Central memory CD4-positive, alpha-beta T cell (primary cell): ENCODE measurements at places on chromosomes 1 and 21.

- no peak for DNase-seq
Measured at GRCh38 chr1:234942879-234943506, 185.6 kb downstream of the TOMM20 start.

DNA sequence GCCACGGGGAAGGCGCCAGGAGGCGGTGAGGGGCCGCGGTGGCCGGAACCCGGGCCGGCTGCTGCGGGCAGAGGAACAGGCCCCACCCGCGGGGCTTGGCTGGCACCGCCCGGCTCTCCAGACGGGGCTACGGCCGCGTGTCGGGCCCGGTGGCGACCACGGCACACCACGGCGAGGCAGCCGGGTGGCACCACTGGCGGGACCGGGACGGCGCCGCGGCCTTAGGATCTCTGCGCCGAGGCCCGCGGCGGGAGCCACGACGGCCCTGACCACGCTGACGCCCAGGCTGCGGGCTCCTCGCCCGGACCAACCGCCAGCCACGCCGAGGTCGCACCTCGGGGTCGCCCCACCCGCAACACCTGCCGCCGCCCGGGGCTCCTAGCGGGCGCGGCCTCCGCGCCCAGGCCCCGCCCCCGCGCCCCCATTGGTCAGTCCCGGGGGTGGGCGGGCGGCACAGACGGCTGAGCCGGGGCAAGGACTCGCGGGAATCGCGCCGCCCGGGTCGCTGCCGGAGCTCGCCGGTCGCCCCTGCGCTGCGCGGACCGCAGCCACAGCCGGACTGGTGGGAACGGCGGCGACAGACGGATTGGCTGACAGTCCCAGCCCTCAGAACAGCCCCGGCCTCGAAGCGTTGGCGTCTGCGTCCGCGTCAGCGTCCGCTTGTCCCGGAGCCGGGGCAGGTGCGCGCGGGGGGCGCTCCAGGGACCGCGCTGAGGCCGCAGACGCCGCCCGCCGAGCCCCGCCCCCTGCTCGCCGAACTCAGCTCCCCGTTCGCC is at the start of gene BMP8A:
Gene BMP8A, plus strand, starts transcription at position 491 of the 776 bp plus-strand sequence. CDS start 356 bp downstream, outside the sequence.
- peak; percentile 71 for DNase-seq

- no peak for DNase-seq
Measured at GRCh38 chr1:211753649-211754251, 76.8 kb downstream of the LPGAT1 start.

DNA sequence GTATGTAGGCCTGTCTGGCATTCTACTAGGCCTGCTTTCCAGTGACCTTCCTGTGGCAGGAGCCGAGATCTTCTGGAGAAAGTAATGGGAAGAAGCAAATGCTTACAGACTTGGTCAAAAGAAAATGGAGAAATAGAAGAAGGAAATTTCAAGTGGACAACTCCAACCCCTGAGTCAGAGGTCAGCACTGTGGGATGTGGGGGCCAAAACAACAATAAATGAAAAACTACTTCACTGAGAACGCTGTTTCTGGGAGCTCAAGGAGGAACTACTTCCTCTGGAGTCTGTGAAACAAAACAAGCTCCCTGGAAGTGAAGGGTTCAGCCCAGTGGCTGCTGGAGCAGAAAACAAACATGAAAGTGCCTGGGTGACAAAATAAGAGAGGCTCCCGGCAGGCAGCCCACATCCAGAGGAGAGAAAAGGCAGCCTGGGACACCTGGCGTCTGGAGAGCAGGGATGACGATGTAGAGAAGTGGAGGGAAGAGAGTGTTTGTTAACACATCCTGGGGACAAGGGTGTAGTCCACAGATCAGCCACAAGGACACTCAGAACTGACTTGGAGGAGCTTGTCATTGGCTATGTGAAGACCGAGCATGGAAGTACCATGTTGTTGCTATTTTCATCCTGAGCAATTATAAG is 355.2 kb downstream of the SMYD3 start:
- no peak for DNase-seq

GRCh38 chr1:28579401-28579800 is 12.7 kb upstream of the RAB42 start:
- no peak for DNase-seq

DNA sequence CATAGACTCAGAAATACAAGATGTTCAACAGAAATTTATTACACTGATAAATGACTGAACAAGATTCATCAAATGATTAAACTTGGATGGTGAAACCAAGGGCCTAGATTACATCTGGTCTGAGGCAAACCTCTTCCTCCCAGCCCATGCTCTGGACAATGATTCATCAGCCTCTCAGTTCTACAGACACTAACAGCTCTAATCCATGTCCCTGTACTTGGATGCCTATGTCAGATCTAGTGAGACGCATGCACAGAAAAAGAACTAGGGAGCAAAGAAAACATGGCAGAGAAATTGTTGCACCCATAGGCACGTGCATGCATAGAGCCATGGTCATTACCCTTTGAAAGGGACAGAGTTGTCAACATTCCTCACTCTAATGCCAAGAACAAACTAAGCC is 250.1 kb downstream of the KCNH1 start:
- DNase-seq = no peak

DNA sequence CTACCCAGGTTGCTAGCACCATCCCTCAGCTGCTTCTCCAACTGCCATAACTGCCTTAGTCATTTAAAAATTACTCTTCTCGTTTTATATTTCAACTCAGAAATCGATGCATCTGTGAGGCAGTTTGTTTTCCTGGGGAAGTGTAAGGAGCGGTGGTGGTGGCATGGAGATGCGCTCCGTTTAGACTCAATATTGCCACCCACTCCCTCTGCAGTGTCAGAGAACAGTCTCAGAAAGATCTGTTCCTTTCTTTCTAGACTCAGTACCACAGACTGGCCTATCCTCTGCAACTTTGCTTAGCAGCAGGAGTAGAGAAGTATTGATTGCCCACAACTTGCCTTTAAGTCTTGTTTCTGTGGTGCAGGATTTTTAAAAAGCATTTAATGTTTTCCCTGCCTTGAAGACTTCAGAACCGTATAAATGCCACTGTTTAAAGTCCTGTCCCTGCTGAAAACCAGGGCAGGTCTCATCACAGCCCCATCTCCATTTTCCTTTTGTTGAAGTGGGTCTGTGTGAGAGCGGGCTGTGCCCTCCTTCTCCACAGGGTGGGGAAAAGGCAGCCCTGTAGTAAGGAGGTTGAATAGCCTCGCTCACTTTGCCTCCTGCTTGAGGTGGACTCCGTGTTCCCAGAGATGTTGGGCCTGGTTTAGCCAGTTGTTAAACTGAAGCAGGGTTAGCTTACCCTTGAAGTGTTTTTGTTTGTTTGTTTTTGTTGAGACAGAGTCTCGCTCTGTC is 105.2 kb downstream of the NFIA start:
- no peak for DNase-seq

- DNase-seq = no peak
Measured at GRCh38 chr1:242023805-242024204, 24.9 kb upstream of the MAP1LC3C start.

- no peak for DNase-seq
Measured at GRCh38 chr1:11602424-11602823, 51.8 kb downstream of the FBXO2 start.

DNA sequence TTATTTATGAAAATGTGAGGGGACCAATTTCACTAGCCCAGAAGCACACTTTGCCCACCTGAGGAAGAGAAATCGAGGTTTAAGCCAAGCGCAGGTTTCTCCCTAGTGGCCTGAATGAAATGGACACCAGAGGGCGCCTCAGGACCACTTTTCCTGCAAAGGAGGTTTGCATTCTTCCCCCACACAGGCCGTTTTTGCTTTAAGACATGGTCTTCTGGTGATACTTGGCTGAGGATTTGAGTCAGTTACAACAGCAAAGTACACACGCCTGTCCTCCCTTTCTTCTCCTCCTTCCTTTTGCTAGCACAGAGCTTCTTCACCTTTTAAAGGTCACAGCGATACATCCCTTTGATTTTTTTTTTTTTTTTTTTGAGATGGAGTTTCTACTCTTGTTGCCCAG is 5.4 kb downstream of the PLA2G2E start:
- peak; percentile 58 for DNase-seq

- DNase-seq = no peak
Measured at GRCh38 chr1:119935373-119935772, 39.1 kb upstream of the ADAM30 start.

- no peak for DNase-seq
Measured at GRCh38 chr1:101365186-101365585, 128.4 kb downstream of the S1PR1 start.

- peak; percentile 64 for DNase-seq
Measured at GRCh38 chr1:35718492-35719336, at the start of gene C1orf216. Gene C1orf216 (minus strand): TSS chr1:35718884. CDS start chr1:35716321, 2,563 bp downstream.

DNA sequence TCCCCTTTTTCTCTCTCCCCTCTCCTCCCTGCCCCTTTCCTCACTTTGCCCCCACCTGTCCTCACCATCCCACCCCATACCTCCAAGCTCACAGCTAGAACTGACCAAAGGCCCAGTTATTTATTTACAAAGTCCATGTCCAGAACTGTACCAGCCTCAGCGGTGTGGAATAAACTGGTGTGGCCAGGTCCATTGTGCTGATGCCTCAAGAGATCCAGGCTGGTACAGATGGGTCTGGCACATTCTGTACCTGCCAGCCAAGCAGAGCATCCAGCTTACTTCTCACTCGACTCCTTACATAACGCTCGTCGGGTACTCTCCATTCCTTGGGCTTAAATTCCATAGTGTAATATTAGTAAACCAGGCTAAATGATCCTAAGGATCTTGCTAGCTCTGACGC is 11.8 kb downstream of the PDZK1IP1 start:
- DNase-seq = no peak

DNA sequence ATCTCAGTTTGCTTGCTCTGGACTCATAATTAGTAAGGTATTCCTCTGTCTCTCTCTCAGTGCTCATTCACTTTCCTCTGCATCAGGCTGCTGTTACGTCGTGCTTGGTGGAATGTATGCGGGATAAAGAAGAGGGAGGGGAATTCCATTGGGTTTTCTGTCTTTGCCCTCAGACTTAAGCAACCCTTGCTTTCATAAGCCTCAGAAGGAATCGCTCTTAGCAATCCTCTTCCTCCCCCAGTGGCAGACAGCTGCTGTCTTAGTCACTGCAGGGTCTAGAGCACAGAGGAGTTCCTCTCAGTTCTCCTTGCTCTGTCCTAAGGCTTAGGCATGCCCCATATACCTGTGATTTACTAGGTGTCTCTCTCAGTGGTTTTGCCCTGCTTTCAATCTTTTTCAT is 19.1 kb upstream of the NTMT2 start:
- DNase-seq = no peak

- DNase-seq = no peak
Measured at GRCh38 chr1:119935915-119936314, 39.6 kb upstream of the ADAM30 start.
